ENCODE measurements at places on chromosomes 16 and 17.

DNA sequence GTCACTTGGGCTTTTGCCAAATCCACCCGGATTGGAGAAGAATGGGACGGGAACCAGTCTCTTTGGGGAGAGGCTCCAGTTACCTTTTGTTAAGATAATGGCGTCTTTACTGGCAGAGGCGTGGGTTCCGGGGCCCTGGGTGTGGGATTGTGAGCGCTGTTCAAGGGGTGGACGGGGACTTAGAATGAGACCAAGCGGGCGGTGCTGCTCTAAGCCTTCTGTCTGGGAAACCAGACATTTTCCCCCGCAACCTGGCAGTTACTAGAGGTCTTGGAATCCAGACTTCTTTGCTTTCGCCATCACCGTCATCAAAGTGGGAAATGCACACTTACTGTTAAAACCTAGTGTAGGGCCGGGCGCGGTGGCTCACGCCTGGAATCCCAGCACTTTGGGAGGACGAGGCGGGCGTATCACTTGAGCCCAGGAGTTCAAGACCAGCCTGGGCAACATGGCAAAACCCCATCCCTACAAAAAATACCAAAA, 706 bp downstream of the TEN1 start:
- H3K27ac ChIP-seq, result peak overlapping the region; percentile 98
- DNase-seq, result no peak
- H3K27me3 ChIP-seq, result no peaks in the 10 kb centered on the region
- H3K4me1 ChIP-seq, result peaks cover 87% of the 10 kb centered on the region
- H3K36me3 ChIP-seq, result peaks cover 20% of the 10 kb centered on the region
- H3K4me3 ChIP-seq, result peak overlapping the region; percentile 76

DNA sequence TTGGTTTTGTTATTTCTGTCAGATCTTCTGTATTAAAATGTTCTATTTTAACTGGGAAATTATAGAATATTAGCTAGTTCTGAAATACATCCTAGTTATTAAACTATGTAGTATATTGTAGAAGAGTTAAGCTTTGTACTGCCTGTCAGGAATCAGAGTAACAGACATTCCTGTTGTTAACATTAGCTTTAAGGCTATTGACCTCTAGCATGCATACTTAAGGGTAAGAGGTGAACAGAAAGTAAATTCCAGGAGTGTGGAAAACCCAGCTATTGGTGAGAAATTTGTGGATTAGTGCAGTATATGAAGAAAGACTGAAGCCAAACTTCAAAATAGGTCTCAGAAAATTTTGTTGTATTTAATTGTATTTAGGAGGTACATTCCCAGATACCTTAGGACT, 111.3 kb downstream of the CHD9 start:
- no peaks in the 10 kb centered on the region for H3K27me3 ChIP-seq
- no peaks in the 10 kb centered on the region for H3K36me3 ChIP-seq
- no peak overlapping the region for H3K27ac ChIP-seq
- H3K4me3 ChIP-seq, result no peak overlapping the region

DNA sequence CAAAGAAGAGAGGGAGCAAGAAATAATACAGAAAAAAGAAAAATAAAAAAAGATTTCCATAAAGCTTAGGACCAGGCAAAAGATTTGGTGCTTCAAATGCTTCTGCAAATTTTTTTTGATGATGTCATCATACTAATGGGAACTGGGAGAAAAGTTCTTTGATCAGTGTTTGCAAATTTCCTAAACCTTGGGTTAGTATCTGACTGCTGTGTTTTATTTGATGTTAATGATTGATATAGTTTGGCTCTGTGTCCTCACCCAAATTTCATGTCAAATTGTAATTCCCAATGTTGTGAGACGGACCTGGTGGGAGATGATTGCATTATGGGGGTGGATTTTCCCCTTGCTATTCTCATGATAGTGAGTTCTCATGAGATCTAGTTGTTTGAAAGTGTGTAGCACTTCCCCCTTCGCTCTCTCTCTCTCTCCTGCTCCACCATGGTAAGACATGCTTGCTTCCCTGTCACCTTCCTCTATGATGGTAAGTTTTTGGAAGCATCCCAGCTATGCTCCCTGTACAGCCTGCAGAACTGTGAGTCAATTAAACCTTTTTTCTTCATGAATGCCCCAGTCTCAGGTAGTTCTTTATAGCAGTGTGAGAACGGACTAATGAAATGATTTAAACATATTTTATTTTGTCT, 72.6 kb downstream of the TMEM100 start:
- H3K4me3 ChIP-seq, result no peak overlapping the region
- no peak overlapping the region for H3K27ac ChIP-seq
- H3K27me3 ChIP-seq, result no peaks in the 10 kb centered on the region
- H3K36me3 ChIP-seq, result no peaks in the 10 kb centered on the region
- no peaks in the 10 kb centered on the region for H3K4me1 ChIP-seq

GRCh38 chr17:64326420-64327054, 63.5 kb upstream of the TEX2 start:
- H3K4me3 ChIP-seq, result no peak overlapping the region
- DNase-seq, result peak; percentile 90
- no peaks in the 10 kb centered on the region for H3K36me3 ChIP-seq
- H3K27ac ChIP-seq, result peak overlapping the region; percentile 80
- H3K4me1 ChIP-seq, result peaks cover 35% of the 10 kb centered on the region
- no peaks in the 10 kb centered on the region for H3K27me3 ChIP-seq

DNA sequence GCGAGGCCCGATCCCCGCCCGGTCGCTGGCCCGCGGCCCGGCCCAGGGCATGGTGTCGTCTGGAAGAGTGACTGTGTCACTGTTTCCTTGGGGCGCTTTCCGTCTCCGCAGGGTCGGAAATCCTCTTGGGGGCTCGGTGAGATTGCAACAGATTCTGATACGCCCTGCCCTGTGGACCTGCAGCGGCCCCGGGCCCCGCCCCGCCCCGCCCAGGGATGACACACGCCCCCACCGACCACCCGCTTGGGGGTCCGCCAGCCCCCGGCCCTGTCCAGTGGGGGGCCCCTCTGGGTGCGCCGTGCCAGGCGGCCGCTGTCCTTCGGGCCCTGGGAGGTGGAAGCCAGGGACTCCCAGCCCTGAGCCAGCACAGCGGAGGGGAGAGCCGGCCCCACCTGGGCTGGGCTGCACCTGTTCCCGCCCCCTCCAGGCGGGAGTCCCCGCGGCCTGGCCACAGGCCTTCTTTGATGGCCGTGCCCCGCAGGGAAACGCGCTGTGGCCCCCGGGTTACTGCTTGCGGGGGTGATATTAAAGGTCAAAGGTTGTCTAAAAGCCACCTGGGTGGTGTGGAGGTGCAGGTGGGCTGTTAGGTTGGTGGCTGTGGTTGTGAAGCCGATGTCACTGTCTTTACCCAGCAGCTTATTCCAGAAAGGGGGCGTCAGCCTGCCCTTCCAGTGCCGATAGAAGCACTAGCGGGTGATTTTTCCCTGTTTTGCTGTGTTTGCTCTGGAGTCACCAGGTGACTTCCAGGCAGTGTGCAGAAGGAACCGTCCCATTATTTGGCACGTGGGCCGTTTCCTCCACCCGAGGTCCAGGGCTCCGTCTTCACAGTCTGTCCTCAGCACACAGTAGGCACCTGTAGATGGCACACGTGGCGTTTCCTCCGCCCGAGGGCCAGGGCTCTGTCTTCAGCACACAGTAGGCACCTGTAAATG, 752 bp downstream of the TBC1D24 start:
- H3K4me3 ChIP-seq, result peak overlapping the region; percentile 66
- peaks cover 8% of the 10 kb centered on the region for H3K36me3 ChIP-seq
- no peaks in the 10 kb centered on the region for H3K27me3 ChIP-seq
- DNase-seq, result peak; percentile 84
- H3K4me1 ChIP-seq, result peaks cover 7% of the 10 kb centered on the region
- peak overlapping the region; percentile 27 for H3K27ac ChIP-seq

DNA sequence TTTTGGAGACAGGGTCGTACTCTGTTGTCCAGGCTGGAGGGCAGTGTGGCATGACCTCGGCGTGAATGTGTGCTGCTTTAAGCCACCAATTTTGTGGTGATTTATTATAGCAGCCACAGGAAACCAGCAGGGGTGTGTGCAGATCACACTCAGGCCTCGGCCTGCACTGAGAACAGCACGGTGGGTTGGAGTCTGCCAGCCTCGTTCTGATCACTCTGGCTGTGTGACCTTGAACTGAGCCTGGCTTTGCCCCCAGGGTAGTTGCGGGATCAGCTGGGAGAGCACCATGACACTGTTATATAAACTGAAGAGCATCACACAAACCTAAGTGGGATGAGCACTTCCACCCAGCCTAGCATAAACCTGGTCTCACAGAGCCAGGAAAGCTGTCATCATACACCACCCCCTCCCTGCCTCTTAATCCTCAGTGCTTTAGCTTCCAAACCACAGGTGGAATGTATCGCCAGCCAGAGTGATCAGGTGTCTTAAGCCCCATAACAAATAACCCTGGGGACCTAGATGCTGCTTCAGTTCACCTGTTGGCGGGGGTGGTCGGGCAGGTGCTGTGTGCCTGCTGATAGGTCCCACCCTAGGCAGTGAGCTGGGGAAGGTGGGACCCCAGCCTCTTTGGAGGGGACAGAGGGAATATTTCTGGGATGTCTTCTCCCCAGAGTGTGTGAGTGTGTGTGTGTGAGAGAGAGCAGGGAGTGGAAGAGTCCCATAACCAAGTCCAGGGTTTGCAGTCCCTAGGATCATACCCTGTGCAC, 28.6 kb upstream of the NDRG4 start:
- no peaks in the 10 kb centered on the region for H3K4me1 ChIP-seq
- peak overlapping the region; percentile 84 for H3K27ac ChIP-seq
- H3K27me3 ChIP-seq, result peaks cover 29% of the 10 kb centered on the region
- no peak overlapping the region for H3K4me3 ChIP-seq
- H3K36me3 ChIP-seq, result no peaks in the 10 kb centered on the region

DNA sequence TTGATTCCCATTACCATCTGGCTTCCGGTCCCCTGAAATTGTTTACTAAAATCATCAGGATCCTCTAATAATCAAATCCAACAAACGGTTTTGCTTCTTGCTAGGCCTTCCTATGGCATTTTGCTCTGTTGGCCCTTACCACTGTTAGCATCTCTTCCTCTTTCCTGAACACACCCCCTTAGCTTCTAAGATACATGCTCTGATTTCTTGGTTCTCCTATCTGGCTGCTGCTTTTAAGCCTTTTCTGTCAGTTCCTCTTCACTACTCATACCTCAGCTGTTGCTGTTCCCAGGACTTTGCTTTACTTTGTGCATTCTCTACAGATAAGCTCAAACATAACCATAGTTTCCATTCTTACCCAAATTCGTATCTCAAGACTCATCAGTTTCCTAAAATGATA, 11.4 kb downstream of the CAPNS2 start:
- peaks cover 13% of the 10 kb centered on the region for H3K36me3 ChIP-seq
- no peaks in the 10 kb centered on the region for H3K27me3 ChIP-seq
- no peak overlapping the region for H3K4me3 ChIP-seq
- H3K27ac ChIP-seq, result no peak overlapping the region
- H3K4me1 ChIP-seq, result peaks cover 9% of the 10 kb centered on the region

DNA sequence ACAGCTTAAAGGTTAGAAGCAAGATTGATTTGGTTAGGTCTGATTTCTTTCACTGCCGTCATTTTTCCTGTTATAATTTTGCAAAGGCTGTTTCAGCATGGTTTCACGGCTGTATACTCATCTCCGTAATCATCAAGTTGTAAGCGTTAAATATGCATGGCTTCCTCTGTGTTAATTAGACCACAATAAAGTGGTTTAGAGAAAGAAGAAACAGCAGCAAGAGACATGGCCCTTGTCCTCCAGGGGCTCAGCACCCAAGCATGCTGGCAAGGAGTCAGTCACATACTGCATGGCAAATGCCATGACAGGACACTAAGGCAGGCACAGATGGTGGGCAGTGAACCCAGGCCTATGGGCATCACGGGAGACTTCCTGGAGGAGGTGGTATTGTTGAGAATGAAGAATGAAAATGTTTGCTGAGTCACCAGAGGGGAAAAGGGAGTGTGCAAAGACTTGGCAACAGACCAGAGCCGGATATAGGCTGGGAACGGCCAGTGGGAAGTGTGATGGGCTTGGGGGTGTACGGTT, 61.4 kb upstream of the PLCG2 start:
- H3K4me3 ChIP-seq, result no peak overlapping the region
- DNase-seq, result peak; percentile 44
- H3K36me3 ChIP-seq, result no peaks in the 10 kb centered on the region

DNA sequence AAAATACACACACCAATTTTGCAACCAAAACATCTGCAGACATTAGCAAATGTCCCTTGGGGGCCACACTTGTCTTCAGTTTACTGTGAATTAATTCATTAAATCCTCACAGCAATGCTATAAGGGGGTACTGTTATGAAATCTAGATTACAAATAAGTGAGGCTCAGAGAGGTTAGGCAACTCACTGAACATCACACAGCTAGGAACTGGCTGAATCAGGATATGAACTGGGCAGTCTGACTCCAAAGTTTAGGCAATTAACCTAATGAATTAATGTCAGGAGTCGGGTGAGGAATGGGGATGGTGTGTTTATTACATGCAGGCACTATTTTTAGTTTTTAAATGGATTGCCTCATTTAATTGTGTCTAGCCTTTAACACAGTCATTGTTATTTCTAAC, 305.7 kb upstream of the XYLT1 start:
- H3K36me3 ChIP-seq, result no peaks in the 10 kb centered on the region
- H3K27ac ChIP-seq, result no peak overlapping the region
- no peaks in the 10 kb centered on the region for H3K27me3 ChIP-seq
- H3K4me1 ChIP-seq, result peaks cover 3% of the 10 kb centered on the region
- DNase-seq, result no peak
- H3K4me3 ChIP-seq, result no peak overlapping the region

All from spleen (tissue), 13 donors.